ENCODE measurements at places on chromosomes 6 and 20. TPM values are rescaled to one million over a fixed set of nuclear protein-coding genes. Genes with fewer than 3 reads are reported as not detected.

DNA sequence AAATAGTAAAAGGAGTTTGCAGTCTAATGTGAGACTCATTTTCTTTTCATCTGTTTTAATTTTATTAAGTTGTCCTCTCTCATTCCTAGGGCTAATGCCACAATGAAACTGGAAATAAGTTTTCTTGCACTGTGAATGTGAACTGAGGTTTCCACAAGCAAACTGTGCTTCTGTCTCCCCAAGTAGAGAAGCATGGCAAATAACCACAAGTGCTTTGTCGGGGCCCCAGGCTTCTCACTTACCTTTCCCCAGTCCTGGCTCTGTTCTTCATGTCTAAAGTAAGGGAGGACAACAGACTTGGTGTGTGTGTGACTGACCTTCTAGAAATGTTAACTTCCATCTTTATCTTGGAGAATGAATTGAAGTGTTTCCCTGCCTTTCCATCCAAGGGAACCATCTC is 80.8 kb downstream of the CBFA2T2 start:
- no peak for DNase-seq

DNA sequence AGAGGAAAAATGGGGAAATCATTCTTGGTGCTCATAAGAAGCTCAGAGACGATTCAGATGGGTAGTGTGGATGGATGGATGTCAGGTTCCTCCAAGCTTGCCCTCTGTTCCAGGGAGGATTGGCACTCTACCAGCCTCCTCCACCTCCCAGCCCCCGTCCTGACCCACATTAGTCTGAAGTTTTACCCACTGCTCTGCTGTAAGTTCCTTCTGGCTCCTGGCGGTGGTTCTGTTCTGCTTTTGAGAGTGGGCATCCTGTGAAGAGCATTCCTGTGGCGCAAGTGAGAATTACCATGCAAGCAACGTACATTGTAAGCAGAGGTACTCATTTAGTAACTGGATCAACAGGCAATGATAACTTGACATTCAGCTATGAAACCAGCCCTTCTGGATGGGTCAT is 103.4 kb downstream of the SYNDIG1 start:
- DNase-seq = no peak

GRCh38 chr6:72820906-72821305 is 199.0 kb downstream of the KCNQ5 start:
- no peak for DNase-seq

GRCh38 chr6:168387911-168388310 is 53.1 kb upstream of the SMOC2 start:
- no peak for DNase-seq

DNA sequence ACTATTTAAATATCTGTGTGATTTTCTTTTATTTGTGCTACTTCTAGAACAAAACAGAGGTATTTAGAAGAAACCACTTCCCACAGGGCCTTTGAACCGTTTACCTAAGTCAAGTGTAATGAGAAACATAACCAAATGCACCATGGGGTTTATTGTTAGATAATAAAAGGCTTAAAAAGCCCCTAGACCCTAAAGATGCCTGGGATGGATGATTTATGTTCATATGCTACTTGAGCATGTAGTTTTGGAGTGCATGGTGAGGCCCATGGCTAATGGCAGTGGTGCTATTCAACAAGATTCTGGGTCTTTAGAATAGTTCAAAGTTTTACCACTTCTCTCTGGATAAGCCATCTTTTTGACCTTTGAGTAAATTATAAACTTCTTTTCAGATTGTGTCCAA is 65.9 kb downstream of the MTHFD1L start:
- no peak for DNase-seq

DNA sequence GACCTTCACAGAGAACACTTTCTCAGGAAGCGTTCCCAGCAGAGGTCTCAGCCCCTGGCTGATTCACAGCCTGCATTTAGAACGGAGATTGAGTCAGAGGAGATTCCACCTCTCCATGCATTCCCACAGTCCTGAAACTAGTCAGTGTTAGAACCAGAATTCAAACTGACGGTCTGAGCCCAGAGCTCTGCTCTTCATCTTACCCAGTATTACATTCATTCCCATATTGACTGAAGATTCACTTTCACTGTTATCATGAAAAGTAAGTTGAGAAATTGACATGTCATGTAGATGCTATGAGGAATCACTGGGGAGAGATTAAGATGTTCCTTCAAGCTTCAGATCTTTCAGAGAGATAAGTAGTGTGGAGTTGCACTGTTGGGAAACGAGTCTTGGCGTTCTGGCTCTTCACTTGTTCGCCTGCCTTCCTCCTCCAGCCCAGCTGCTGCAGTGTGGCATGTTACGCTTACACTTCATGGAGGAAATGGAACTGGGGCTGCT is 28.3 kb downstream of the MAS1 start:
- DNase-seq = no peak

DNA sequence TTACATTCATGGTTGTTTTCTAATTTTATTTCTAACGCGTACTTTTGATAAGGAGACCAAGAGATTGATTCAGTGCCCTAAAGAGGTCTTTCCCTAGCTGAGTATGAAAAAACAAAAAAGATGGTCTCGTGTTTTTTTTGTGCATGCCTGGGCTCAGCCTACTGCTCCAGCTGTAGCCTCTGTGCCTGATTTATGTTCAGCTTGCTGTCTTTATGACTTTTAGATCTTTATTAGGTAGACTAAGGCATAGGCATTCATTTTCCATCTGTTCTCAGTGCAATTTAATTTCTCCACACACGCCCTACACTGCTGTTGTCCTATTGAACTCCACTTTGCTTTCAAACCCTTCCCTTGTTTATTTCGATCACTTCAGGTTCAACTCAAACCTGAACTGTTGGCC is 56.5 kb downstream of the OPRM1 start:
- no peak for DNase-seq

The CYB5R4 gene
- total RNA-seq = 17.3 TPM

DNA sequence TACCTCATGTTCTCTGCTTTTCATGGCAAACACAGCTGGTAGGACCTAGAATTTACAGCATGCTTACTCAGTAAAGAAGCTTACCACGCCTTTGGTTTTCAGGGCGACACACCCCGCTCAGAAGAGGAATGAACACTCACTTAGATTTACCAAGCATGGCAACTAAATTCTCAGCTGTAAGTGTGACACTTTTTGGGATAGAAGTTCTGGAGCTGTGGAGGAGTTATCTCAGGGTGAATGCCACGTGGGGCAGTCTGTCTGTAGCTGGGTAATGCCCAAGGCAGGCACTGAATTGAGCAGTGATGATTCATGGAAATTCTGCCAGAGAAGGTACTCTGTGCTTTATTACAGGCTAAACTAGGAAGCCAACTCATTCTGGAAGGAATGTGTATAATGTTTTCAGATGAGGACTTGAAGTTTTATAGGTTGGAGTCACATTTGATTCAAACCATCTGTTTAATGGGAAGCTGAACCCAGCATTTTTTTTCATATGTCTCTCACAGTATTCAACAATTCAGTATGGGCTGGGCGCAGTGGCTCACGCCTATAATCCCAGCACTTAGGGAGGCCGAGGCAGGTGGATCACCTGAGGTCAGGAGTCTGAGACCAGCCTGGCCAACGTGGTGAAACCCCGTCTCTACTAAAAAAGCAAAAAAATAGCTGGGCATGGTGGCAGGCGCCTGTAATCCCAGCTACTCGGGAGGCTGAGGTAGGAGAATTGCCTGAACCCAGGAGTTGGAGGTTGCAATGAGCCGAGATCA is 3.5 kb upstream of the PRIM2 start:
- no peak for DNase-seq

- no peak for DNase-seq
Measured at GRCh38 chr6:108407904-108408827, 113.3 kb downstream of the AFG1L start.

GRCh38 chr20:62406635-62407176 is 379 bp downstream of the CABLES2 start:
- DNase-seq = no peak

The BMP5 gene
- 2.4 TPM for total RNA-seq

The OARD1 gene
- total RNA-seq = 32.9 TPM

DNA sequence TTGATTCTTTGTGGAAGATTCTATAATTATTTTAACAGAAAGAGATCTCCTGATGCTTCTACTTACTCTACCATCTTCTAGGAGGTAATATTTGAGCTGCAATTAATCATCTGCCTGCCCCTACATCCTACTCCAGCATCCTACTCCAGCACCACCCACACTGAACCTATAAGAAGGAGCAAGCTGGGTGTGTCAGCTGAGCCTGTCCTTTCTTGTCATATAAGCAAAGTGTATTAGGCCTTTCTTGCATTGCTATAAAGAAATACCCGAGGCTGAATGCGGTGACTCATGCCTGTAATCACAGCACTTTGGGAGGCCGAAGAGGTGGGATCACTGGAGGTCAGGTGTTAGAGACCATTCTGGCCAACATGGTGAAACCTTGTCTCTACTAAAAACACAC is 84.2 kb upstream of the ARG1 start:
- DNase-seq = no peak

The PRL gene
- total RNA-seq = not detected

DNA sequence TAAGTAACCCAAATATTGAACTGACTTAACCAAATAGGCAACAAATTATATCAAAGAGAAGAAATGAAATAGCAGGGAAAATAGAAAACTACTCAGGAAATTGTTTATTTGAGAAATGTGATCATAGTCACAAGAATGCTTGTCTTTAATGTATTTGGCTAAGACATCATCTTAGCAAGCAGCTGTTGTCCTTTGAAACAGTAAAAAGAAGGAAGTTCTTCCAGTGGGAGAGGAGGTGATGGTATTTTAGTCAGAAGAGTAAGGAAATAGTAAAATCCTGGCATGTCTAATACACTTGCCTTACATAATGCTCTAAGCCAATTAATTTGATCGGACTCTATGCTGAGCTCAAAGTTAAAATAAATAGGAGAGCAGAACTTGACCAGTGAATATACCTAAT is 126.5 kb downstream of the EPM2A start:
- DNase-seq = no peak

The LTV1 gene
- 33.1 TPM for total RNA-seq

GRCh38 chr20:35893942-35894341 is 60.4 kb downstream of the SCAND1 start:
- no peak for DNase-seq

GRCh38 chr6:26553635-26554446 is 15.7 kb downstream of the HMGN4 start:
- peak; percentile 76 for DNase-seq

GRCh38 chr6:135311446-135312200 is 130.5 kb downstream of the MYB start:
- DNase-seq = no peak

The PSORS1C1 gene
- not detected for total RNA-seq

GRCh38 chr6:125764121-125764671 is 14.8 kb downstream of the HEY2 start:
- DNase-seq = no peak

DNA sequence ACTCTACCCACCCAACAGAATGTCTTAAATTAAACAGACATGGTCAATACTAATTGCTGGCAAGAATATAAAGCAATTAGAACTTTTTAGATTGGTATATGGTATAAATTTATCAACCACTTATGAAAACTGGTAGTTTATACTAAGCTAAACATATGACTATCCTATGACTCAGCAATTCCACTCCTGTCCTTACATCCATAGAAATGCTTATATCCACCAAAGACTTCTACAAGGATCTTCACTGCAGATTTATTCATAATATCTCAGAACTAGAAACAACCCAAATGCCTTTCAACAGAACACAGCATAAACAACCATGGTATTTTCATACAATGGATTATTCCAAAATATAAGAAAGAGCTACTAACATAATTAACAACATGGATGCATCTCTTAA is 4.6 kb downstream of the ZNF184 start:
- no peak for DNase-seq

The MYB gene
- total RNA-seq = 6.8 TPM

GRCh38 chr6:21611485-21611884 is 17.9 kb downstream of the SOX4 start:
- DNase-seq = no peak

- no peak for DNase-seq
Measured at GRCh38 chr20:1186367-1186991, 1.7 kb upstream of the TMEM74B start.

- no peak for DNase-seq
Measured at GRCh38 chr6:144140867-144141266, 9.4 kb upstream of the STX11 start.

GRCh38 chr6:66029391-66029790 is 322.4 kb upstream of the EYS start:
- DNase-seq = no peak

DNA sequence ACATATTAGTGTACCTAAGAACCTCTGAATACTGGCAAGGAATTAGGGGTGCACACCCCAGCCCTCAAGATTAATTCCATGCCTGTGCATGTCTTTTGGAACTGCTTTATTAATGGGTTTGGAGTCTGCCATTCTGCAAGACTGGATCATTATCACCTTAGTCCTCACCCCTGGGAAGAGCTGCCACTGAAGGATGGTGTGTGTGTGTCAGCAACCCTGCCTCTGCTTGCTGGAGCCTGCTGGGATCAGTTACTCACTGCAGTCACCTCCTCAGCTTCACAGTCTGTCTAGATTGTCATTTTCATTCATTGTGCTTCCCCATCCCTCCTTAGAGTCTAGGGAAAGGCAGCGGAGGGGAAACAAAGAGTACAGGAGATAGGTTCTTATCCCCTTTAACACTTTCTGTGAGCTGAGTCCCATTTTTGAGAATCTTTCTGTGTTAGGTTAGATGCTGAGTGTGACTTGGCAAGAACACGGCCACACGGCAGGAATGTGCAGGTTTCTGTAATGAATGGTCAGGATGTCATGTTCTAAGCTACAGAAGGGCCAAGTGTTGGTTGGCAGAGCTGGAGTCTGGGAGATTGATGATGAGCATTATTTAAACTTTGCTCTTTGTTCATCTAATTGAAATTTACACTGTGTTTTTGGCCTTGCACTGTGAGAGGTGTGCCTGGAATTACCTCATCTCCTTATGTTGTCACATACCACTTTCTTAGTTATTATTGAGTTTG is 21.1 kb downstream of the GHRH start:
- no peak for DNase-seq

DNA sequence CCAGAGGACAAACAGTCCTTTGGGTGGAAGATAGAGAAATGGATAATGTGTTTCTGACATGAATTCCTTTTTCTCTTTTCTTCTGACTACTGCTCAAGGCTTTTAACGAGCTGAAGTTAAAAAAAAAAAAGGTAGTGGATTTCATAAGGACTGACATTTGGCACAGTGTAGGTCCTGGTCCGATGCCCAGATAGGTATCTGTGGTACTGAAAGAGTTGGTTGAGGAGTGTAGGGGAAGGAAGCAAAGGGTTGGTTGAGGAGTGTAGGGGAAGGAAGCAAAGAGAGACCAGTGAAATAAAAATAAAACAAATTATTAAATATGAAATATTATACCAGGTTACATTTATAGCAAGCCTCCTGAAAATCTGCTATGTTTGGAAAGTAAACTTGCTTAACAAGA is 11.8 kb downstream of the UTRN start:
- no peak for DNase-seq

Data from neural crest cell (in vitro differentiated cells).